Cardiac fibroblast (primary cell): ENCODE measurements at places on chromosomes 5 and 9.

DNA sequence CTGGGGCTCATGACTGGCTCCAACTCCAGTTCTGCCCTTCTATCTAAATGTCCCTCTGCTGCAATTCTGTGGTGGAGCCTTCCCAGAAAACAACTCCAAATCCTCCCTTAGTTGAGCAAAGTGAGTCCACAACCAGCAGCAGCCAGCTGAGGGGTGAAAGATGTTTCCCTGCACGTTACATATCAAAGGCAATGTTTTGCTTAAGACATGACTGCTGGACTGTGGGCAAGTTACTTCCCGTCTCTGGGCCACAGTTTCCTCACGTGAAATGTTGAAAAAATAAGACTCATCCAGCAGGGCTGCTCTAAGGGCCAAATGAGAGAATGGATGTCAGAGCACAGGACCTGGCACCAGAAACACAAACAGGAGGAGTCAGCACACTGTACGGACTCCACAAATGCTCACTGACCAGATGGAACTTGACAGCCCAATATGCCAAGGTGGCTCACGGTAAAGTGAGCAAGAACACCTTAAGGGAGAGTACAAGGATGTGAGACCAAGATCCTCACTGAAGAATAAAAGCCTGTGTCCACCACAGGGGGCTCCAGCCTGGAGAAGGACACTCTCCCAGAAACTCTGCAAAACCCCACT, 138.4 kb upstream of the ABCA1 start:
- DNase-seq = no peak

- DNase-seq = no peak
Observed at GRCh38 chr5:1352231-1353219, 7.6 kb upstream of the CLPTM1L start.

GRCh38 chr5:177304392-177305119, 957 bp downstream of the PRELID1 start:
- DNase-seq = no peak

GRCh38 chr5:170442921-170443320, 53.8 kb upstream of the KCNMB1 start:
- DNase-seq = no peak

DNA sequence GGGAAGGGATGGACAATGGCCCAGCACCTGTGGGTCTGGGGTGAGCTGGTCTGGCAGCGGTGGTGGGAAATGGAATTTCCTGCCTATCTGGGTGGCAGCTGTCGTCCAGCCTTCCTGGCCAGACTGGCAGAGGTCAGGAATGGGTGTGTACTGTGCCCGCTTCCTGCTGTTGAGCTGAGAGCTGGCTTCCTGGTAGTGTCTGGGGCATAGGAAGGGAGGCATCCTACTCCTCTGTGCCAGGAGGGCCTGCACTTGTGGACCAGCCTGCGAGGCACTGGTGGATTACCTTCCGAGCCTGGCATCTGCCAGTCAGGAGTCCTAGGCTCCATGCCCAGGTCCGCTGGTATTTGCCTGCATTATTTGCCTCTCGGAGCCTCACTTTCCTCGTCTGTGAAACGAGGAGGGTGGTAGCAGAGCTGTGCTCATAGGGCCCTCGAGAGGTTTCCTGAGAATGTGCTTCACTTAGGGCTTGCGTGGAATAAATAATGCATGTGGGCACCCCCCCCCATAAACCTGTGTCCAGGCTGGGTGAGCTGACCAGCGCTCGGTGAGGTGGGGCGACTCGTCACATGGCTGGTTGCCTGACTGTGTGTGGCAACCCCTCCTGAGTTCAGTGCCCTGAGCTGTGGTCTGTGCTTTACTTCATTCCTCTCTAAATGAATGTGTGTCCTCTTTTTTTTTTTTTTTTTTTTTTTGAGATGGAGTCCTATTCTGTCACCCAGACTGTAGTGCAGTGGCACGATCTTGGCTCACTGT, 47.7 kb downstream of the HMCN2 start:
- DNase-seq = no peak

GRCh38 chr5:135490245-135491037, 38.3 kb upstream of the TIFAB start:
- DNase-seq = peak; percentile 8

- no peak for DNase-seq
Observed at GRCh38 chr9:136665704-136666371, 3.1 kb downstream of the EGFL7 start.

- DNase-seq = no peak
Observed at GRCh38 chr9:131728546-131728910, 11.3 kb downstream of the RAPGEF1 start.

GRCh38 chr9:127905004-127905728, 5.8 kb upstream of the ST6GALNAC6 start:
- DNase-seq = no peak

DNA sequence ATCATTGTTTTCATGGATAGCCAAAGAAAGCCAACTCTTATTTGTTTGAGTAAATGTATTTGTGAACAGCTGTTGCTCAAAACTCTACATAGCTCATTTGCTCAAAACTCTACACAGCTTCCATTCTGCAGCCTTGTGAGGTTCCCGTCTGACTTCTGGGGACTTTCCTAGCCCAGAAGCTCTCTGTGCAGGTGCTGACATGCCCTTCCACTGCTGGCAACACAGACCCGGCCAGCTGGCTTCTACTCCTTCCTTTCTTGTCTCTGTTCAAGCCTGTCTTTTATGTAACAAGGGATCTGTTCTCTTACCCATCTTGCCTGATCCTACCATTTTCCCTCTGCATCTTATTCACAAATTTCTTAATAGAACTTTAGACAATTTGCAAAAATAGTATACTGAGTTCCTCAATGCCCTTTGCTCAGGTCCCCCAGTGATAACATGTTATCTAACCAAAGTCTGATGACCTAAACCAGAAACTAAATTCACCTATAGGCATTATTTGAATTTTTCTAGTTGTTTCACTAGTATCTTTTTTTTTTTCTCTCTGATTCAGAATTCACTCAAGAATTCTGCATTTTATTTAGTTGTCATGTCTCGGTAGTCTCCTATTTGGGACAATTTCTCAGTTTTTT, 556.5 kb upstream of the SEMA6A start:
- DNase-seq = no peak

DNA sequence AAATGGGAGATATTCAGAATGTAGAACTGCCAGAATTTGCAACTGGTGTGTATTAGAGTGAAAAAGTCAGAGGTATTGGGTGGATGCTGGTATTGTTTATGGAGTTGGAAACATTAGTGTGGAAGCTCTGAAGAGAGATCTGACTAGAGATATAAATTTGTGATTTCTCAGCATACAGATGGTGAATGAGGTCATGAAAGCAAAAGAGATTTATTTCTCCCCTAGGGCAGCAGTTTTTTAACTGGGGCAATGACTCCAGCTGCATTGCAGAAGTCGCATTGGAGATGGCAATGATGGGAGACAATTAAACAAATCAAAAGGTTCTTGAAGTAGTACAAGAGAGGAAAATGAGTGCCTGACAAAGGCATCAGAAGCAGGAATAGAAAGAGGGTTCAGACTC, 64.9 kb downstream of the CETN3 start:
- no peak for DNase-seq

- peak; percentile 92 for DNase-seq
Observed at GRCh38 chr5:72210888-72211678, 103.8 kb downstream of the MAP1B start.

- DNase-seq = no peak
Observed at GRCh38 chr5:168529374-168530234, 499 bp downstream of the FBLL1 start.

GRCh38 chr9:106025453-106025852, 331.1 kb downstream of the TMEM38B start:
- DNase-seq = no peak

- peak; percentile 89 for DNase-seq
Observed at GRCh38 chr9:113620377-113621161, 157.0 kb downstream of the RGS3 start.

DNA sequence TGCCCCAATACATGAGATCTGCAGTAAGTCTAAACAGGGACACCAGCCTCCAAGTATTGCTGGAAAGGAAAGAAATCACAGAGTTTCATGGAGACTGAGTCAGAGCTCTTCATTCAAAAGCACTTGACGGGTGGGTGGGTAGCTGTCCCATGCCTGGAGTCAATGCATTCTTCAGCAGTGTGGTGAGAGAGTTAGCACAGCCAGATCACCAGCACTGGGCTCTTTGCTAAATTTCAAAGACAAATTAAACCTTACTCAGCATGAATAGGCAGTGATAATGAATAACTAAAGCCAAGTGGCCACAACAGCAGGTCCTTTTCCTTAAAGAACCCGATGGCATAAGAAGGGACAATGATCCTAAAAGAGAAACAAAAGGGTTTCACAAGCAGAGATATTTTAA, 192.4 kb downstream of the ACTL7B start:
- DNase-seq = no peak

DNA sequence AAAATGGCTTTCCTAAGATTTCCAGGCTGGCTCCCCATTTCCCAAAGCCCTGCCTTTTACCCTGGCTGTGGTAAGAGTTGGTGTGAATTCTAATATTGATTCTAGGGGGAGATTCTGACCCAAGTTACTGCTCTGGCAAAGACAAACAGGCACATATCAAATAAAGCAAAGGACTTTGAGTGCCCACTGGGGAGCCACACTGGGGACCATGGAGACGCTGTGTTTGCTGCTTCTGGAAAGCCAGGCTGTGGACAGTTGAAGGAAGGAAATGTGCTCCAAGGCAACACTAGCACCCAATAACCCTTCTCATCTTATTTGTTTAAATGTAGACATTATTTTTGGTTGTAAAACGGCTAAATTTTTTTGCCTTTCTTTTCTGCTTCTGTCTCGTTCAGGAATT, 78.7 kb downstream of the SNCAIP start:
- no peak for DNase-seq

DNA sequence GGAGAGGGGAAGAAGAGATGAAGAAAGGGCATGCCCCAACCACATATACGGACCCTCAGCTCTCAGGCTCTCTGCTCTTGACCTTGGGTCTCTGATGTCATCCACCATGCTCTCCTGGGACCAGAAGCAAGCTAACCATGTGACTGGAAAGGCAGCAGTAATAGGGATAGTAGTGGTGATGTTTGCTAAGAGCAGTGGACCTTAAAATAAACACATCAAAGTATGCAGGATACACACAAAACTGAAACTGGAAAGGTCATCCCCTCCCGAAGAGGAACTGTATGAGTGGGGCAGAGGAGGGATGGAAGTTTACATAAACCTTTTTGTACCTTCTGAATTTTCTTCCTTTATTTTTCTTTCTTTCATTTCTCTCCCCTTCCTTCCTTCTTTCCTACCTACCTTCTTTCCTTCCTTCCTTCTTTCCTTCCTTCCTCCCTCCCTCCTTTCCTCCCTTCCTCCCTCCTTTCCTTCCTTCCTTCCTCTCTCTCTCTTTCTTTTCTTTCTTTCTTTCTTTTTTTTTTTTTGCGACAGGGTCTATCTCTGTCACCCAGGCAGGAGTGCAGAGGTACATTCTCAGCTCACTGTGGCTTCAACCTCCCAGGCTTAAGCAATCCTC, 8.1 kb upstream of the PTPN3 start:
- no peak for DNase-seq

GRCh38 chr5:180852495-180852894, 8.6 kb downstream of the ZFP62 start:
- peak; percentile 26 for DNase-seq

DNA sequence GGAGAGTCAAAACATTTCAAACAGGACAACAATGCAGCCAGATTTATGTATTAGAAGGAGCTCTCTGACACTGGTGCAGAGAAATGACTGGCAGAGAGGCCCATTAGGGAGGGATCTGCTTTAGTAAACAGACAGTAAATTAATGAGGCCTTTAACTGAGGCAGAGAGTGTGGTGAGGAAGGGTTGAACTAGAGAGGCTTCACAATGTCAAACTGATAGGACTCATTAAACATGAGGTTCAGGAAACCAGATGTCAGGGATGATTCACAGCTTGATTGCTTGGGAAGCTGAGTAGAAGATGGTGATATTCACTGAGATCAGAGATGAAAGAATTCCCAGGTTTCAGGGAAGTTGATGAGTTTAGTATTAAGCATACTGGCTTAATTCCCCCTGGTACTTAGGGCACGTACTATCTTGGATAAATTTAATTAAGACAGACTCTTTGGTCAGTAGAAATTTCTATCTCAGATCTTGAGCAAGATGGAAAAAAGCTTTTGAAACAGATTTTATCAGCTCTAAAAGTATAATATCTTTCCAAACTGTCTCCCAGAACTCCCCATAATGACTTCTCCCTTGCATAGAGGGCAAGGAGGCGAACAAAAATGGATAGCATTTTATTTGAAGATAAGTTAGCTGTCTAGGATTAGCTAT, 8.6 kb upstream of the MUSK start:
- no peak for DNase-seq

DNA sequence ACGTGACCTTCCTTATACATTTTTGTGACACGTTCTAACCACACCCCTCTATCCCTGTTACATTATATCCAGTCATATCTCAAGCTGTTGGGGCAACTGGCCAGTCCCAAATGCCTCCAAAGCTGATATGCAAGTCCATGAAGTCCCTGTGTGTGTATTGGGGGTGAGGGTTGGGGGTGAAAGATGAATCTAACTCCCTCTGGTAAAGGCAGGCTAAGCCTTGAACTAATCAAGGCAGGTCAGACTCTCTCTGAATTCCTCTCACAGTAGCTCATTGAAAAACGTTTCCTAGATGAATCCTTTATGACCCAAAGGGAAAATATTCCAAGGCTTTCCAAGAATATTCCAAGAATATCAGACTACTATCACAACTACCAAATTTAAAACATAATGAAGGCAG, 174.4 kb downstream of the MUSK start:
- peak; percentile 24 for DNase-seq
